ENCODE measurements at places on chromosomes 7 and 10.

DNA sequence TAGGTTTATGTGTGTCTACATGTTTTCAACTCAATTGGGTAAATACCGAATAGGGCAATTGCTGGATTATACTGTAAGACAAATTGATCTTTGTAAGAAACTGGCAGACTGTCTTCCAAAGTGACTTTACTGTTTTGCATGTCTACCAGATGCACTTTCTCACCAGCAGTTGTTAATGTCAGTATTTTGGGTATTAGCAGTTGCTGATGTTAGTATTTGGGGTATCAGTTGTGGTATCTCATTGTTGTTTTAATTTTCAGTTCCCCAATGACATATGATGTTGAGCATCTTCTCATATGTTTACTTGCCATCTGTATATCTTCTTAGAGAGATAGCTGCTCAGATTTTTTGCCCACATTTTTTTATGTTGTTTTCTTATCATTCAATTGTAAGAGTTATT lies 10.6 kb downstream of the PDE6C start:
- DNase-seq: no peak

- DNase-seq: no peak
Measured at GRCh38 chr10:110363572-110364411, 59.1 kb upstream of the SMNDC1 start.

DNA sequence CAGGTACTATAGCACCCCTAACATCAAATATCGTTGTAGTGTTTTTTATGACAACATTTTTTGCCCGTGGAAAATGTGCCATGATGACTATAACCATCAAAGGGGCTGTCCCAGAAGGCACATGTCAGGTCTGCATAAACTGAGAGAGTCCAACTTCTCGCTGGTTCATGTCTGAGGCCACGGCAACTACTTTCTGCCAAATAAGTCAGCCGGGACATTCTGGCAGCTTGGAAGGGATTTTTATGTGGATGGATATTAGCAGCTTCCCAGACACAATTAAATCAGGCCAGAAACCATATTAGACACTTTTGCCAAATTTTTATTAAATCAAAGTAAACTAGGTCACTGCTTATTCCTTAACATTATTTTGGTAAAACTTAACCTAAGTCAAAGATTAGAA lies 477.4 kb upstream of the FZD8 start:
- DNase-seq: no peak

DNA sequence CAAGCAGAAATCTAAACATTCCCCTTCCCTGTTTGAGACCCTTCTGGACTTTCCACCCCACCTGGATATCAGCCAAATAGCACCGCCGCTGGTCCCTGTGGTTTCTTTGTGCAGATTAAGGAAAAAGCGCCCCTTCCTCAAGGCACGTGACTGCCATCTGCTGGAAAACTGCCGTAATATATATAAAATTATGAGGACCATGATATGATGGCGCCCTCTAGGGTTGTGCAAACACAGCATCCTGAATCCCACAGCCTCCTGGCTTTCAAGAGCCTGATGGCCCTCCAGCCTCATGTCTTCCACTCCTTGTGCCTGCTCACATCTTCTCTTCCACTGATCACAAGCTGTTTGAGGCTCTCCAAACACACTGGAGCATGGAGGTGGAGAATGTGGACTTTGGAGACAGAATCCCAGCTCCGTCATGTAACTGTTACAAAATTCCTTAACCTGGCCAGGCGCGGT lies 121.3 kb downstream of the MYL10 start:
- DNase-seq: no peak

DNA sequence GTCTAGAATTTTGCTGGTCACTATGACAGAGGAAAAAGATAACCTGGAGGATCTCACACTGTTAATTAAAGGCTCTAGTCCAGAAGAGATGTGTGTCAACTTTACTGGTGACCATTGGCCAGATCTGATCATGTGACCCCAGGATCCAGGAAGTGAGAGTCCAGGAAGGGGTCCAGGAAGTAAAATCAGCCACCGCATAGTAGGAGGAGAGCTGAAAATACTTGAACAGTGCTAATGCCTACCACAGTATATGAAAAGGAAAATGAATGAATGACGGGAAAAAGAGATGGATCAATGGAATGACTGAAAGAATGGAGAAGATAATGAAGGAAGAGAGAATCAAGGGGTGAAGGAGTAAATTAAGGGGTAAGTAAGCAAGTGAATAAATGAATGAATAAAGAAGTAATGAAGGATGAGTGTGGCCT lies 415.3 kb downstream of the RPS24 start:
- DNase-seq: no peak

DNA sequence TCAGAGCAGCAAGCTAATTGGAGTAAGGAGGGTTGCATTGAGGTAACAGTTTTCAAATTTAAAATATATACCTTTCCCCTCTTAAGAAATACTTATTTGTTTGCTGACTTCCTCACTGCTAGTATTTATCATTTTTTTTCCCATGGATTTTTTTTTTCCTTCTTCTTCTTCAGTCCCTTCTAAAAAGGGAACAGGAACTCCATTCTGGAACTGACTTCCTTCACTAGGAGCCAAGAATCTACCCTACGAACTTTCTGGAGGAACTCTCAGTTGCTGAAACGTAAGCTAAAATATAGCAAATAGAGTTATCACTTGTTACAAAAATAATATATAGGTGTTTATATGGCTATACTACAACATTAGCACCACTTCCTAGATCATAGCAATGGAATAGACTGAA lies 95.4 kb downstream of the HGF start:
- no peak for DNase-seq
